Iris pigment epithelial cell (primary cell): ENCODE measurements at places on chromosomes 12 and 14.

DNA sequence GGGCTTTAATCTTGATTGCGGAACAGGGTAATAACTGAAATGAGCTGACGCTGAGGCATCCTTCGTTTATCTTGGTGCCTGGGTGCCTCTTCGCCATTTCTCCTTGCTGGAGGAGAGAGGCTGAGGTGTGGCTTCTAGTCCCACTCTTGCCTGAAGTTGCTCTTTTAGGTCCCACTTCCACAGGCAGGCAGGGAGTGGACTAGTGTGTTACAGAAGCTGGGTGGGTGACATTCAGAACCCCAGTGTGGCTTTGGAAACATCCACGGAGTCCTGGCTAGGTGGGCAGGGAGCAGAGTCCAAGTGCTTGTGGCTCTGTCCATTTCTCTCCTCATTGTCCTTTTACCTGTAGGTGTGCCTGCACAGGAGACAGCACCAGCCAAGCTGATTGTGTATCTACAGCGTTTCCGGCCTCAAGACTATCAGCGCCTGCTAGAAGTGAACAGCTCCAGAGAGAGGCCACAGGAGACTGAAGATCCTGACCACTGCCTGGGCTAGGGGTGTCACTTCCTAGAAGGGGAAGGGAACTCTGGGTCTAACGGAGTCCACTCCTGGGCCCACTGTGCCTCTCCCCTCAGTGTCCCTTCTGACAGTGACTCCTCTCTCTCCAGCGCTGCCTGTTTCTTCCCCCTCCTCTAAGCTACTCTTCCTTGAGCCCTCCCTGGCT is 2.4 kb downstream of the THTPA start:
- DNase-seq = no peak

DNA sequence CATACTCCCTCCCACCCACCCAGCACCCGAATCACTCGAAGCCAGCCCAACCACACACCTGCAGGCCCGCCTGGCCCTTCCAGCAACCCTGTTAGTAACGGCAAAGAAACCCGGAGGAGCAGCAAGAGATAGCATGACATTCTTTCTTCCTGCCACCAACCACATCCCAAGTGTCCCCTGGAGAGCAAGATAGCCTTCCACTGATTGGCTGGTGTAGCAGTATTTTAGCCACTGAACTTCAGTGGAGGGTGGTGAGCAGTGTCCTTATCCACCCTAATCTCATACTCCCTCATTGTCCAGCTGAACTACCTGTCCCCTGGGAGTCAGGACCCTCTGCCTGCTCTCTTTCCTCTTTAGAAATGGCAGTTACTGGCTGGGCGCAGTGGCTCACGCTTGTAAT is 769 bp upstream of the SLC39A5 start:
- DNase-seq = no peak

- no peak for DNase-seq
These were observed 110.1 kb downstream of the SYNE2 start for GRCh38 chr14:63962906-63963305.

- DNase-seq = no peak
These were observed 1.0 kb downstream of the ITGA7 start for GRCh38 chr12:55706568-55707218.

DNA sequence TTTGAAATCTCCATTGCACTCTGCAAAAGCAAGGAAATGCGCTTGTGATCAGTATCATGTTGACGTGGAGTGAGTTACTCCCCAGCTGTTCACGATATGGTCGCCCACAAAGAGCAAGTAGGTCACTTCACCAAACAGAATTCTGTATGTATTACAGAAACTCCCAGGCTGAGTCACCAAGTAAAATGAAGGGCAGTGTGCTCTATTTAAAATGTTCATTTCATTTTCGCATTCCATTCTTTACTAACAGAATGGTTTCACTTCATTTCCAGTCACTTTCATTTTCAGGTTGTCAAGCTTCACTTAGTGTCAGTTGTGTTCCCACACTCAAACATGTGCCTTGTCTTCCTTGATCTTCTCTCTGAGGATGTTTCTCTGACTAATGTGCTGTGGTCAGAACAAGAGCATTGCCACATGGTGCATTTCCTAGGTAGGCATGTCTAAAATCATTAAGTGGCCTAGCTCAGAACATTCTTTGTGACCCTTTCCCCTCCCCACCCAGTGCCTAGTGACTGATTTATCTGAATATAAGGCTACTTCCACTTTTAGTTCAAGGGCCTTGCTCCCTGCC is 391.2 kb downstream of the RAD51B start:
- DNase-seq = peak; percentile 99

DNA sequence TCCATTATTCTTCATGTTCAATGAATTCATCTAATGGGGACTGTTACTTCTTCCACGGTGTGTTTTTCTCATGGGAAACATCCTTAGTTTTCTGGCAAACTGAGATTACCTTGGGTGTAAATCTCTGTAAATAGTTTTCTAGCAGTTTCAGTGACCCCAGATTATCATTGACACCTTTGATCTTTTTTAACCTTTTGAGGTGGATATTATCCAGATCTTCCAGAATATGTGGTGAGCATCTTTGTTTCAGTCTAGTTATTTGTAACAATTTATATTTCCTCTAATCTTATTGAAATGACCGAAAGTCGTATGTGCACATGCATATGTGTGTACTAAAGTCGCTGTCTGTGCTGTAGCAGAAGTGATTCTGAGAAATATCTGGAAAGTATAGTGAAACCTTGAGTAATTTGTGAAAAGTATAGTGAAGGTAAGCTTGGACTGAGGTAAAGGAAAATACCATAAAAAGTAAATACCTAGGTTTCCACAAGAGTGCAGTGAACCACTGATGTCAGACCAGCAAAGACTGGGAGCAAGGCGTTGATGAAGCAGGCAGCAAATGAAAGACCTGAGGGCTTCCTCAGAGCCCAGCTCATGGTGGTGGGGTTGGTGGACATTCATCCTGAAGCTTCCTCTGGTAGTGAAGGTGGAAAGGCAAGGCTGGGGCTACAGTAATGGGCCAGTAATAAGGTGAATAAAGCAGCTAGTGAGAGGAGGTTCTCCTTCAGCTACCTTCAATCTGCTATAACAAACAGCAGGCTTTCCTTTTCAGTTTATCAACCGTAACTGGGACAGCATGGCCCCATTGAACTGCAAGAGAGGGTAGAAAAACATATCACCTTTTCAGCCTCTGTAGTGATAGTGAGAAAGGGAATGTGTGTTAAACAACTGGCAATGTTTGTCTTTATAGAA is 480.2 kb upstream of the FBXO33 start:
- no peak for DNase-seq

GRCh38 chr12:6672143-6672542 is 9.2 kb upstream of the ING4 start:
- no peak for DNase-seq
